GM12865 (cell line): ENCODE measurements at places on chromosomes 2 and 18.

DNA sequence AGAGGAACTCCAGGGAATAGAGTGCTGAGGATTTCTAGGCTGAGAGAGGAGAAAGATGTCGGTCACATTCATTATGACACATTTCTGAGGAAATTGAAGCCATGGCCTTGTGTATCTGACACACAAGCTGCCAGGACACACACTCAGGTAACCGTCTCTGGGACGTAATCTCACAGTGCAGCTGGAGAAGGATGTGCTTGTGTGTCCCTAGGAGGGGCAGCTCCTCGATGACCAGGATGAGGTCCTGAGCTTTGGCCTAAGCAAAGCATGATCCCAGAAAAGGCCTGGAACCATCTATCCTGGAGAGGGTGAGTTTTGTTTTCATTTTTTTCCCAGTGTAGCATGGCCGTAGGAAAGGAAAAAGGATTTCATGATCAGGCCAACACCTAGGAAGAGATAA, 102.2 kb downstream of the CAPN13 start:
- no peak for DNase-seq

DNA sequence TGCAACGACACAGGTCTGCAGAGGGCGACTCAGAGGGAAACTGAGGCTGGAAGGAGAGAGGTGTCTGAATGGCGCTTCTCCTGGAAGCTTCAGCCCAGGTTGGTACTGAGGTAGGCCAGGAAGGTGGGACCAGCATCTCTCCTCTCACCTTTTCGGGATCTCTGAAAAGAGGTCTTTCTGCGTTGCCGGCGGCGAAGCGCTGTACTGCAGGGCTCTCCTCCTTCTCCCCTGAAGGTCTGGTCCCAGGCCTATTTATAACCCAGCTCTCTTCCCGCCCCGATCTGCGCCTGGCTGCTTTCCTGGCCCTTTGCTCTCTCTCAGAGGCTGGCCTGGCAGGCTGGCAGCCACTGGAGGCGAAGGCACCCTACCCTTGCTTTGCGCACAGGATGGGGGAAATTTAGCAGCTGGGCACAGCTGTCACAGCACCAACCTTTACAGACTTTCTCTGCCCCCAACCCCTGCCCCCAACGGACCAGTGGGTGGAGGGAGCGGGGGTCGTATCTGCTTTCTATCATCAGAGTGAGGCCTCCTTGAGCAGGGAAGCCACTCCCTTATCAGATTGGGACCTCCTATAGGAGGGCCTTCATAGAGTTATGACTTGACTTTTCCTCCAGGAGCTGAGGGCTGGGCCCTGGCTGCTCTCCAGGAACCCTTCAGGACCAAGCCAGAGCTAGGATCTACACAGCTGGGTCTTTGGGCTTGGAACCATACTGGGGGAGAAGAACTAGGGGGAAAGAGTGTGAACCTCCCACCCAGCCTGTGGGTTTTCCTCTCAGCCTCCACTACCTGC, 1.1 kb downstream of the DYSF start:
- no peak for DNase-seq

GRCh38 chr18:63492851-63493250, 16.1 kb downstream of the SERPINB5 start:
- DNase-seq, result no peak

DNA sequence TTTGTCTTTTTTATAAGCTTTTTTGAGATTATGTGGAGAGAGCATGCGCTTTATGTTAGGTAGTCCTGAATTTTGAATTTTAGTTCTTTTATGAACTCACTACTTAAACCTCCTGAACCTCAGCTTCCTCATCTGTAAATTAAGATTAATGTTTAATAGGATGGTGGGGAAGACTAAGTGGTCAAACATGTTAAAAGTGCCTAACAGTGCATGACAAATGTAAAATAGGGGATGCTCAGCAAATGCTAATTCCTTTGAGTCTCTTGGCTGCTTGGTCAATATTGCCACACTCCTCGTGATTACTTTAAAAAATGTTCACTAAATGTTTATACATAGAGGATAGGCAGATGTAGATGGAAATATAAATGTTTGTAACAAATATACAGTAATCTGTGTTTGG, 6.8 kb downstream of the BIRC6 start:
- no peak for DNase-seq

- DNase-seq, result no peak
Observed at GRCh38 chr2:97691166-97691565, 21.7 kb downstream of the C2orf92 start.

DNA sequence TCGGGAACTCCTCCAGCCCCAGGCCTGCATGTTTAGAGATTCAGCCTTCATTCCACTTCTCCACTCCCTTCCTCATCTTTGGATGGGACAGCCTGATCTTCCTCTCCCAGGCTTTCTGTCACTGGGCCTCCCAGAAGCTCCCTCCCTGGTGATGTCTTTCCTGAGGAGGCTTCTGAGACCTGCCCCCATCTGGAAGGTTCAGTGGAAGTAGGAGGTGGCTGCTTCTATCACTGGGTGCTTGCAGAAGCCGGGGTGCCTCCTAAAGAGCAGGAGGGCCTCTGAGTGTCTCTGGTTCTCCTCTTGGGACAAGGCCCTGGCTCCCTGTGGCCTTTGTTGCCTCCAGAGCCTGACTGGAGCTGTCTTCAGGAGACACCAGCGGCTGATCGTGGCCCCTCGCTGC, 108.7 kb downstream of the CELF4 start:
- DNase-seq, result no peak

- DNase-seq, result peak; percentile 49
Observed at GRCh38 chr2:49616800-49617199, 462.5 kb upstream of the FSHR start.

DNA sequence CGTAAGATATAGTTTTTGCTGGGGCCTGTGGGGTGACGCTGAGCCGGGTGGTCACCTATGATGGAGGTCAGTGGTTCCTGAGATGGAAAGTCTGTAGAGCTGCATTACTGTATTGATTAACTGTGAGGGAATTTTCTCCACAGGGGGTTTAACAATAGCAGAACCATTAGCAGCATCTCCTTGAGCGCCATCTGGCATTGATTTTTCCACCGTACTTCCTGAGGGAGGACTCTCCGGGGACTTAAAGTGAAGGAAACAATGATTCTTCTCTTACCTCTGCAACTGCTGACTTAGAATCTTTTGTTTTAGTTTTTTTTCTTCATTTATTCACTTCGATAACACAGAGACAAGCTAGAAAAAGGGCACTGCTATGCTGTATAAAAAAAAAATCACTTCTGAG, 22.6 kb upstream of the RNF125 start:
- DNase-seq, result no peak

DNA sequence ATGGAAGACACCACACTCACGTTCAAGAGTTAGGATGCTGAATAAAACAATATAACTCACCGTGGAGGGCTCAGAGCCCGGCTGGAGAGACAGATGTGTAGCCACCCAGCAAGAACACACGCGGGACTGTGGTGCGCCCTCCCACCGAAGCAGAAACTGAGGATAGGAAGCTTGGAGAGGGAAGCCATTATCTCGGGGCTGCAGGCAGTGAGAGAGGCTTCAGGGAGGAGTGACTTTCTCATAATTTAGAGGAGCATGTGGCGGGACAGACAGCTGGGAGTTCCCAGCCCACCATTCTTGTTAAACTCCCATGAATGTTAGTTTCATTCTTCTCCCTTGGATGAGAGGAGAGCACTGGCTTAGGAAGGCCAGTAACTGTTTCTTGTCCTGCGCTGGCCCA, 96.4 kb downstream of the MAPRE2 start:
- DNase-seq, result no peak

DNA sequence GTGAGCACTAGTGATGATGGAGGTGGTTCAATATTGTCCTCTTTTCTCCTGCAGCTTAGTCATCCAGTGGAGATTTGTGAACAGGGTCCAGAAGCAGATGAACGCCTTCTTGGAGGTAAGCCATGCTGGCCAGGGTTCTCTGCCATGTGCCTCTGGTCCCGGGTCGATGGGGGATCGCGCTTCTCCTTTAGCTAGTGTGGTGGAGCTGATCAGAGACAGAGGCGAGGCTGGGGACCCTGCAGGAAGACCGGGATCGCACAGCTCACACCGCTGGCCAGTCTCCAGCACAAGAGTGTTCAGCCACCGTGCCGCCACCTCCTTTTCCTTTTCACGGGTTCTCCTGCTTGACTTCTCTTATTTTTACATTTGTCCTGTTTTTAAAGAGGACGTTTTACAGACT, 243.4 kb downstream of the ALPK2 start:
- no peak for DNase-seq

GRCh38 chr2:73503992-73504570, 118.4 kb downstream of the ALMS1 start:
- no peak for DNase-seq

DNA sequence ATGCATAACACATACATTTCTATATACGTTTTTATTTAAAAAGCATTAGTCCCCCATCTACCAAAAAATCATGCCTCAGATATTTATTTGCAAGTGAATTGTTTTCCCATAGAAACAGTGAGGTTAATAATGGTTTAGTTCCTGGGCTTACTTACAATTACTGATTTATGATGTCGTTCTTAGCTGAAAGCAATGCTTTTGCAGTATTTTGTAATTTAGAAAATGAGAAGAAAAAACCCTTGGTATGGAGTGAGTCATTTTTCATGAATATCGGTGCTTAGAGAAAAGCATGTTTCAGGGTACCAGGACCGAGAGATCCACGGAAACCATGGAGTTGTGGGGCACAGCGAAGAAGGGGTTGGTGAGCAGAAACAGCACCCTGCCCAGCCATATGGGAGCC, 12.0 kb upstream of the CDK15 start:
- DNase-seq, result no peak

DNA sequence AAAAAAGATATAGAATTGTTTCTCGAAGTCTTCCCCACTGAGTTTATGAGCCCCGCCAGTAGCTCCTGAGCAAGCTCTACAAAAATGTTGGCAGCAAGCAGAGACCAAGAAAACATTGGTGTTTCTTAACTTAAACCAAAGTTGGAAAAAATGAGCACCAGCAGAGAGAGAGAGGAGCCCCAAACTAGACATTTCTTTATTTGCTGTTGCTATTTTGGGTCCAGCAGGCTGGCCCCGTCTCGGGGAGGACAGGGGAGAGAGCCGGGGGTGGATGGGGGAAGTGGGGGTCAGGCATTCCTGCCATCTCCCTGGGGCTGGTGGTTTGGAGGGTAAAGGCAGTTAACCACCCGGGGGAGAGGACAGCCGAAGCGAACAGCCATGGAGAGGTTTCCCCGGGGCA, 113.0 kb downstream of the DYSF start:
- no peak for DNase-seq

DNA sequence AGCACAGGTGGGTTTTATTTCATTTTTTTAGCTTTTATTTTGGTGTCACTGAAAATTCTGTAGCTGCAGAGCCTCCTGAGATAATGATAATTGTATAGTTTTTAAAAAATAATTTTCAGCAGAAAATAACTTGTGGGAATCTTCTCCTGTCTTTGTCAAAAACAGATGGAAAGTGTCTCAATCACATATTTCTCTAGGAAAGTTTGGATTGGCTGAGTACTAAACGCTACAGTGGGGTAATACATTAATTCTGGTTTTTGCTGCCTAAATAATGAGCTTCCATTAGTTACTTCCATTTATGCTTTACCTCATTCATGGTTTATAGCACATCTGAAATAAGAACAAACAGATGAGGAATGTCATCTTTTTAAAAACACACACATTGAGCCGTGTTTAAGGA, 2.2 kb downstream of the TWIST2 start:
- DNase-seq, result no peak

GRCh38 chr2:103361712-103362111, 599.9 kb downstream of the TMEM182 start:
- DNase-seq, result no peak

- DNase-seq, result peak; percentile 86
Observed at GRCh38 chr18:8601277-8602032, 7.8 kb upstream of the RAB12 start.

DNA sequence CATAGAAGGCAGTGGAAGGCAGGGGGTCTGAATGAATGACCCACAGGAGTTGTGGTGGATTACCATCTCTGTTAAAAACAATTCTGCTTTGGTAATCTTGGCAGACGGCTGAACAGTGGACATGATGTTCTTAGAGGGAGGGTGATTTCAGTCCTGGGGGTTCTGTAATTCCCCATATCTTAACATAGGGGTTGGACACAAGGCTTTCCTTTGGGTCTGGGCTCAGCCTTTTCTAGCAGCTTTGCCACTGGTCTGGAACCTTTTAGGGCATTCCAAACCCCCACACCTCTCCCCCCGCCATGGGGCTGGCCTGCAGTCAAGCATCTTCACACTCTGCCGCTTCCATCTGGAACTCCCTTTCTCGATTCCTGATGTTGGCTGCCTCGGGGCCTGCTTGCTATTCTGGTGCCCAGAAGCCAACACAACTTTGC, 50.3 kb downstream of the RPL37A start:
- DNase-seq, result no peak

- peak; percentile 14 for DNase-seq
Observed at GRCh38 chr2:199663157-199663556, 187.8 kb downstream of the FTCDNL1 start.

GRCh38 chr2:136363900-136364299, 246.0 kb upstream of the CXCR4 start:
- DNase-seq, result no peak

- DNase-seq, result no peak
Observed at GRCh38 chr2:64404002-64404731, 49.8 kb upstream of the LGALSL start.

- DNase-seq, result peak; percentile 43
Observed at GRCh38 chr2:222693837-222694236, 22.4 kb downstream of the MOGAT1 start.

GRCh38 chr2:64203858-64204632, 59.8 kb upstream of the PELI1 start:
- DNase-seq, result peak; percentile 92
